ENCODE measurements at places on chromosomes 16 and 17.

DNA sequence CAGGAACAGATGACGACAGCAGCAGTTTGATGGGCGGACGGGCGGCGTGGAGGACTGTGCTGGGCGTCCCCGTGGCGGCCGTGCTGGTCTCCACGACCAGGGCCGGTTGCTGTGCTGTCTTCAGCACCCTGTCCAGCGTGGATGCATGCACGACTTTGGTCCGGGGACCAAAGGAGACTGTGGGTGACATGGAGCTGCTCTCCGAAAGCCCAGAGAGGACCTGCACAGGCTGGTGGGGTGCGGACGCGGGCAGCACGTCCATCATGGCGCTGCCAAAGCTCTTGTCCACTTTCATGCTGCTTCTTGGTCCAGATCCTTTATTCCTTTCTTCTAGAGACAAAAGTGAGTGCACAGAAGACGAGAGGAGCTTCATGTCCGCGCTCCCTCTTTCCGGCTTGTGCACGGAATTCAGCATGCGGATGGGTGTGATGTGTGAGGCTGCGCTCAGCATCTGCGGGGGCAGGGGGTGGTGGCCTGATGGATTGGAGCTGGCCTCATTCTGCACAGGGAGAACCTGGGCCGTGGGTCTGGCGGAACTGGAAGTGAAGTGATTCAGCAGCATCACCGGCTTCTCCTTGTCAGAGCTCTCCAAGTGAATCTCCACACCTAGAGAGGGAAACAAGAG lies 20.3 kb downstream of the MAP1LC3B start:
- peak; percentile 49 for DNase-seq

DNA sequence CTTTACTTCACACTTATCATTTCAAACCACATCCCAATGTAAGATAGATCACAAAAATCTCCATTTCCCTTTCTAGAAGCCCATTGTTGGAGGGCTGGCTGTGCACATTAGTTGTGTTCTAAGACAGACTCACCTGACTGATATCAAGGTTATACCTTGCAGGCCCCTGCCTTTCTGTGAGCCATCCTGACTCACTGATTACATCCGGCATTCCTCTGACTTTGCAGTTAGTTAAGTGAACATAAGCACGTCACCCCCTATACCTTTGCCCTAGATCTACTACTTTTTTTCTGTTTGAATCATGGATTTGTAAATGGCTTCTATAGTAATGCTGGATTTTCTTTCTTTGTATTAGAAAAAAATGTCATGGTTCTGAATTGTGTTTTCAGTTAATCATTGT lies 78.3 kb downstream of the TANGO6 start:
- DNase-seq: no peak

DNA sequence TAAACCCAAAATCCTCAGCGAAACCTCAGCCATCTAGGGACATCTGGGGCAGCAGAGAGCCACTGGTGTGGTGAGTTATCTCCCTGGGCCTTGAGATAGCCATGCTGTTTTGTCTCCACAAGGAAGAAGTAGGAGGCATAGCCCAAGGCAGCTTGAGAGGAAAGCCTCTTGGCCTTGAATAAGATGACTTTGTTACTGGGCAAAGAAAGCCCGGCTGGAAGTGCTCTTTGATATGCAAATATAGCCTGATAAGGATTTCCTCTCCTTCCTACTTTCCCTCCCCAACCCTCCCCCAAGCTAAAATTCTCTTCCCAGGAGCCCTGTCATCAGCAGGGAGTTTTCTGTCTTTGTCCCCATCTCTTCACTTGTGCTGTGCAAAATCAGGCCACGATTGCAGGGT lies 694.4 kb downstream of the MAF start:
- DNase-seq: no peak

- peak; percentile 89 for DNase-seq
Observed at GRCh38 chr16:48054881-48055601, 100.8 kb downstream of the ABCC12 start.

GRCh38 chr16:67517155-67517445 lies 11.5 kb upstream of the RIPOR1 start:
- no peak for DNase-seq

- peak; percentile 80 for DNase-seq
Observed at GRCh38 chr16:56460101-56460500, 8.7 kb downstream of the OGFOD1 start.

- DNase-seq: no peak
Observed at GRCh38 chr17:73644145-73645049, at the start of gene SDK2. Gene SDK2 (minus strand): TSS chr17:73644445. CDS start chr17:73644088, 357 bp downstream.

GRCh38 chr17:36742267-36743000 lies 141.1 kb downstream of the MRM1 start:
- no peak for DNase-seq

GRCh38 chr16:60636117-60636516 lies 1400.1 kb downstream of the CDH8 start:
- no peak for DNase-seq

DNA sequence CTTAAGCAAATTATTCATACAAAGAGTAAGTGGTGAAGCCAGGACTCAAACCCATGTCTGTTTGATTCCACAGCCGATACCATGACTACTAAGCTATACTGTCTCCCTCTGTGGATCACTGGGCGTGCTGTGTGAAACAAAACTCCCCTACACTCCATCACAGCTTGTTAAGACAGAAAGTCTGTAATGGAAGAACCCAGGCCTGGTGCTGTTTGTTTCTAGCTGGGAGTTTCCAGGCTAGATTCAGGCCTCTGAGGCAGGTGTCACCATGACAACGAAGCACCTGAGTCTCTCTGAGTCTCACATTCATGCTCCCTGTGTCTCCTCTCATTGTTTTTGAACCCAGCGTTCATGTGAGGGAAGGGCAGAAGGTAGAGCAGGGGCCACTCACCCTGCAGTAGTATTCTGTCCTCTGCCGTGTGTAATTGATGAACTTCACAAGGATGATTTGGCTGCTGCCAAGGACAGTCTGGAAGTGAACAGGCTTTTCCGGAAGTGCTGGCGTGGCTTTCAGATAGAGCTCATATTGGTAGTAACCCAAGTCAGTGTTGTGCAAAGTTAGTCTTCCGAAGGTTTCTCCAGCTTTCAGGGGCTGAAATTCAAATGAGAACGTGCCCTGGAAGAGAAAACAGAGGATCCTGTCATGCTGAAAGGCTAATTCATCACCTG lies 8.6 kb upstream of the VAC14 start:
- no peak for DNase-seq

- no peak for DNase-seq
Observed at GRCh38 chr17:63658366-63658765, 36.1 kb downstream of the MAP3K3 start.

- peak; percentile 97 for DNase-seq
Observed at GRCh38 chr17:7685533-7686221, 1.6 kb downstream of the TP53 start.

DNA sequence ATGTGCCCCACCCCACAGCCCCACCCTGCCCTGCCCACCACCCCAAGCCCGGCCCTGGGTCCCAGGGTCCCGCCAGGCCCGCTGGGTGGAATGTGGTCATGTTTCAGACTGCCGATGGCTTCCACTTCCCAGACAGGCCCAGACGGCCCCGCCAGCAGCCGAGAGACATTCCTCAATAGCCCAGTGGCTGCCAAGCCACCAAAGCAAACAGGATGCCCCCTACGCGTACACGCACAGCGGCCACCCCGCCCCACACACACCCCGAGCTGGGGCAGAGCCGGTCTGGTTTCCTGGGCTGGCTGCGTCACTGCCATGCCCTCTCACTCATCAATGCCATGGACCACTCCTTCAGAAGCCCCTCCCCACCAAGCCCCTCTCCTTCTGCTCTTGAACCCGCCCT lies 1.2 kb upstream of the KRT17 start:
- no peak for DNase-seq
